ENCODE measurements at places on chromosomes 7 and 10. TPM values are rescaled to one million over a fixed set of nuclear protein-coding genes. Genes with fewer than 3 reads are reported as not detected.

Gene NUDT13
- polyA plus RNA-seq = 1.3 TPM

Gene GIMAP4
- 0.07 TPM for polyA plus RNA-seq

DNA sequence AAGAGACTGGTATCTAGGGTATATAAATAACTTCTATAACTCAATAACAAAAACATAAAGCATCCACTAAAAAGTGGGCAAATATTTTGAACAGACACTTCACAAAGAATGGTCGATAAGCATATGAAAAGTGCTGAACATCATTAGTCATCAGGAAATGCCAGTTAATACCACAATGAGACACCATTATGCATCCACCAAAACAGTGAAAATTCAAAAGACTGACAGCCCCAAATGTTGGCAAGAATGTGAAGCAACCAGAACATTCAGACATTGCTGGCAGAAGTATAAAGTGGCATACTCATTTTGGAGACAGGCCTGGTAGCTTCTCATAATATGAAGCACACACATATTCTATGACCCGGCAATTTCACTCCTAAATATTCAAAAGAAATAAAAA, 26.5 kb upstream of the GSAP start:
- DNase-seq = no peak

DNA sequence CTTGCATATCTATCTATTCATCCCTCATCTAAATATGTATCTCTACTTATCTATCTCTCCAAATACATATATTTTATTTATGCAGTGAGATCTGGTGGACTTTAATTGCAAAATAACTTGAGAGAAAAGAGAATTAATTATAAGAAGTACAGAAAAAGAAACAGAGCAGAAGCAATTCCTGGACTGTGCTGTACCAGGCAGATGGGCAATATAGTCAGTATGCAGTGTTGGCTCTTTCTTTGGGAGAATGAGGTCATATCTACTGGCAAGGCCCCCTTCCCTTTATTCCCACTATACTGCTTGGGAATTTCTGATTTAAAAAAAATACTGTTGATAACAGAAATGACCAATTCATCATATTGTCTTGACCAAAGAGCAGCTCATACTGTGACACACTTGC, 49.0 kb upstream of the TOMM7 start:
- DNase-seq = no peak

Gene ARPC1B
- 488 TPM for polyA plus RNA-seq

- no peak for DNase-seq
These were observed 70.3 kb upstream of the SHH start for GRCh38 chr7:155882596-155882995.

DNA sequence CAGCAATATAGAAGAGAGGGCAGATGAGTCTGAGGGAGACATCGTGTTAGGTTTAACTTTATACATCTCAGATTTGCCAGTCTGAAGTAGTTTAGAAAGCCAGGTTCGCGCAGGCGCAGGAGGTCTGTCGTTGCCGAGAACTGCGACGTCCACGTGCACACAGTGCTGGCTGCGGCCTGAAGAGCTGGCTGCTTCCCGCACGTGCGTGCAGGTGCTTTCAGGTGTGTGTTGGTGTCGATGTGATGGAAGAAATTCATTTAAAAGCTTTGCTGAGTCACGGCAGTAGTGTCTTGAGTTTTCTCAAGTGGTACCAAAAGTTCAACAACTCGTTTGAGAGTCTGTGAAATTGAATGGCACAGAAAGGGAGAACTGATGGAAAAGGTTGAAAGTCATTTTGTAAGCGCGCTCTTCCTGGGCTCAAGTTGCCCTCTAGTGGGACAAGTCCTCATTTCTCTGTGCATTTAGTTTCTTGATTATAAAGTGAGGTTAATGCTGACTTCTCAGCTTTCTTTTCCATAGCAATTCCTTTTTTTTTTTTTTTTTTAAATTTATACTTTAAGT, 18.6 kb downstream of the WDR37 start:
- no peak for DNase-seq

GRCh38 chr7:65809259-65809981, 63.5 kb upstream of the VKORC1L1 start:
- no peak for DNase-seq

- peak; percentile 58 for DNase-seq
These were observed 39.8 kb downstream of the SPOCK2 start for GRCh38 chr10:72048450-72049124.
